ENCODE measurements at places on chromosomes 1 and 21.

DNA sequence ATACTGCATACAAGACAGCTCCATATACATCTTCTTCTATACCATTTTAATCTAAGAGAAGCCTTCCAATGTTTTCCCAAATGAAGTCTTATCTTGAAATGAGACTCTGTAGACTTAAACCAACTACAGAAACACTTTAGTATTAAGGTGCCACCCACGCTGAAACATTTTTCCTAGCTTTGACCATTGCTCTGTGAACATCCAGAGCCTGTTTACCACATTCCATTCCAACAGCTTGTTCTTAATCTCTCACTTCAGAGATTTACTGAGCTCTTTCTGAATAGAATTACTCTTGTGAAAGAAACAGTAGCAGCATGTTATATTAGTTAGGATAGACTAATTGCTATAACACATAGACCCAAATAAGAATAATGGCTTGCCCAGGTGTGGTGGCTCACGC, 19.6 kb upstream of the POGZ start:
- no peak for DNase-seq

DNA sequence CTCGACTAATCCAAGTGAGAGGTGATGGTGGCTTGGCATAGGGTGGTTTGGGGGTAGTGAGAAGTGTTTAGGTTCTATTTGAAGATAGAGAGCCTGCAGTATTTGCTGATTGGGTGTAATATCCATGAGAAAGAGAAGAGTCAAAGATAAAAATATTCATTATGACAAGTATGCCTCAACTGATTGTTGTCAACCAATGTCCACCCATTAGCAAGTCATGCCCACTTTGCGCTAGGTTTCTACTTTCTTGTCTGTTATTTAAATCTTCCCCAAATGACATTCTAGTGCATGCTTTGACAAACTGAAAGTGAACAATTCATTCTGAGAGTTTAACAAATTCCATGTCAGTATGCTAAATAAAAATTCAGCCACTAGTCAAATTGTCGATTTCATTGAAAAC, 3.8 kb upstream of the XCL1 start:
- DNase-seq, result no peak

- no peak for DNase-seq
Observed at GRCh38 chr1:47803815-47804501, 193.2 kb downstream of the TRABD2B start.

DNA sequence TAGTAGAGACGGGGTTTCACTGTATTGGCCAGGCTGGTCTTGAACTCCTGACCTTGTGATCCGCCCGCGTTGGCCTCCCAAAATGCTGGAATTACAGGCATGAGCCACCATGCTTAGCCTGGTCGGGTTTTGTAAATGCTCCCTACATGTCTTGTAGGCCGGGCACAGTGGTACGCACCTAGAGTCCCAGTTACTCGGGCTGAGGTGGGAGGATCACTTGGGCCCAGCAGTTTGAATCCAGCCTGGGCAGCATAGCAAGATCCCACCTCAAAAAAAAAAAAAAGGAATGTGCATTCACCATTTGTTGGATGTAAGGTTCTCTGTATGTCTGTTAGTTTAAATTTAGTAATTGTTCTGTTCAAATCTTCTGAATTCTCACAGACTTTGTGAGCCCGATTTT, 95.8 kb downstream of the ST3GAL3 start:
- no peak for DNase-seq

DNA sequence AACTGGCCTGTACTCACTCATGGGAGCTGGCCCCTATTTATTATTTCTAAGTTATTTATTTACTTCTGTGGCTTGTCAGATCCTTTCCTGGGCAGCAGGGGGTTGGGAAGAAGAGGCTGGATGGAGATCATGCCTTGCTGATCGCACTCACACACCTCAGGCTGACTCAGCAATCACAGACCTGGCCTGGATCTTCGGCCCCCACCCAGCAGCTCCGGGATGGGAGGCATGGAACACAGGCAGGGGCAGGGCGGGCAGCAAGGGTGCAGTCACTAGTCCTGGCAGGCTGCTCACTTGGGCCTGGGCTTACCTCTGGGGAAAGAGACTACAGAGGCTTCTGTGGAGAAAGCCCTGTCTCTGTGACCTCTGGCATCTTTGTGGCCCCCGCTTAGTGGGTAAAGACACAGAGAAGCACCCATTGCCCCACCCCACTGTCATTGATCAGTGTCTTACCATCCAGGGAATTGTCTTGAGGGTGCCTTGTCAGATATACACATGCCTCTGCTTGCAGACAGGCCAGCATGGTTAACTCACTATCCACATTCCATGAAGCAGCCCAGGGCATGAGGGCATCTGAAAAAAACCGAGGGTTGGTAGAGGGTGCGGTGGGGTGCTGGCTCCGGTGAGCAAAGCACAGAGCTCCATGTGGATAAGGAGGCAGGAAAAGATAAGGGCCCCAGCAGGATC, 3.7 kb downstream of the ARTN start:
- no peak for DNase-seq

DNA sequence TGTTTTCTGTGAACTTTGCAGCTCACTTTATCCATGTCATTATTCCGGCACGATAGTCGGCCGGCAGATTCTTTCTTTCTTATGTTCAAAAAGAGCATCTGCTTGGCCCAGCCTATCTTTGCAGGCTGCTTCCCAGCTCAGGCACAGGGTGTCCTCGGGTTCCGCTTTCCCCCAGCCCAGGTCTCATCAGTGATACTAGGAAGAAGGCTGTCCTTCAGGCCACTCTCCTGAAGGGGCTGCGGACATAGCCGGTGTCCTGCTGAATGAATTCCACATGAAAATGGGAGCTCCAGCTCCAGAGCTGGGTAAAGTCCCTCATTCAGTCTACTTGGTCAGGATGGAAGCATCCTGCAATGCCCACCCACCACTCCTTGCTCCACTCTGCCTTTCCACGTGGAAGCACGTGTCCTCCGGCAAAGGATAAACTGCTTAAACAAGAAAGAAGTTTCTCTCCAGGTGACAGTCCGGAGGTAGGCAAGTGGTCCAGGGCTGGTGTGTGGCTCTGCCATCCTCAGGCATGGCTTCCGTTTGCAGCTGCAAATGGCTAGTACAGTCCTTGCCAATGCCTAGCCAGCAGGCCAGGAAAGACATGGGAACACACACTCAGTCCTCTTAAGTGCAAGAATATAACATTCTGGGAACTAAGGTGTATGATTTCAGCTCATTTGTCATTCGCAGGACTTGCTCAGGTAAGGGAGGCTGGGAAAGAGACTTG, 161.0 kb downstream of the TRIM33 start:
- DNase-seq, result no peak

- DNase-seq, result no peak
Observed at GRCh38 chr1:236830560-236830959, 35.5 kb downstream of the MTR start.

DNA sequence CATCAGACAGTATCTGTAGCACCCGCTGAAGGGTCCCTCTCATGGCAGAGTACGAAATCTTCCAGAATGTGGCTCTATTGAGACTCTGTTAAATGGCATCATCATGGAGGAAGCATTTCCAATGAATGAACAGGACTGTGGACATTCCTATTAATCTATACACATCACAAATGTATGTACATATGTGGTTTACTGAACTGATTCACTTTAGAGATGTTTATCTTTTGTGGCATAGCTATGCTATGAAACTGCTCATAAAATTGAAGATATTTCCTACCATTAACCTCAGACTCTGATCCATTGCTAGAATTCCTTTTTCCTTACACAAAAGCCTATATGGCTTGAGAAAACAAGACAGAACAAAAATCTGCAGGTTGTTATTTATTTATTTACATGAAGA, 259.6 kb upstream of the RRP15 start:
- DNase-seq, result no peak

DNA sequence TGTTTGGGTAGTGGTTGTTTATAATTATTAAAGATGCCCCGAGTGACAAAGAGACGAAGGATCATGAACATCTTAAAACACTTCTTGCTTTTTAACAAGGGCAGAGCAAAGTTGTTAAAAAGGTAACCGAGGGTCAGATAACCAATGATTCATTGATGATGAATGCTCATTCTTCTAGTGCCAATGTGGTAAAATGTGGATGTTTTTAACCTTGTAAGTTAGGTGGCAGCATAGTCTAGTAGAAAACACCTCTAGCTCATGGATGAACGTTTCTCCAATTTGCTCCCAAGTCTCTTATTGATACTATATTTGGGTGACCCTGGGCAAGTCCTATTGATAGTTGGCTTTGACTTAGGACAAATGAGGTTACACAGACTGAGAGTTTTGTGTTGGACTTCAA, 167.9 kb downstream of the KIF26B start:
- DNase-seq, result no peak

- DNase-seq, result no peak
Observed at GRCh38 chr1:221166559-221167318, 287.5 kb downstream of the HLX start.

- no peak for DNase-seq
Observed at GRCh38 chr1:198775606-198776005, 136.8 kb downstream of the PTPRC start.

GRCh38 chr1:92087542-92087941, 7.4 kb downstream of the BTBD8 start:
- no peak for DNase-seq

GRCh38 chr1:156838972-156839371, 19.9 kb downstream of the INSRR start:
- peak; percentile 60 for DNase-seq

- peak; percentile 3 for DNase-seq
Observed at GRCh38 chr1:175824079-175824478, 80.7 kb upstream of the TNR start.

- DNase-seq, result no peak
Observed at GRCh38 chr1:203131548-203132200, 4.1 kb downstream of the ADORA1 start.

GRCh38 chr21:28548291-28548690, 444.4 kb downstream of the LTN1 start:
- no peak for DNase-seq

DNA sequence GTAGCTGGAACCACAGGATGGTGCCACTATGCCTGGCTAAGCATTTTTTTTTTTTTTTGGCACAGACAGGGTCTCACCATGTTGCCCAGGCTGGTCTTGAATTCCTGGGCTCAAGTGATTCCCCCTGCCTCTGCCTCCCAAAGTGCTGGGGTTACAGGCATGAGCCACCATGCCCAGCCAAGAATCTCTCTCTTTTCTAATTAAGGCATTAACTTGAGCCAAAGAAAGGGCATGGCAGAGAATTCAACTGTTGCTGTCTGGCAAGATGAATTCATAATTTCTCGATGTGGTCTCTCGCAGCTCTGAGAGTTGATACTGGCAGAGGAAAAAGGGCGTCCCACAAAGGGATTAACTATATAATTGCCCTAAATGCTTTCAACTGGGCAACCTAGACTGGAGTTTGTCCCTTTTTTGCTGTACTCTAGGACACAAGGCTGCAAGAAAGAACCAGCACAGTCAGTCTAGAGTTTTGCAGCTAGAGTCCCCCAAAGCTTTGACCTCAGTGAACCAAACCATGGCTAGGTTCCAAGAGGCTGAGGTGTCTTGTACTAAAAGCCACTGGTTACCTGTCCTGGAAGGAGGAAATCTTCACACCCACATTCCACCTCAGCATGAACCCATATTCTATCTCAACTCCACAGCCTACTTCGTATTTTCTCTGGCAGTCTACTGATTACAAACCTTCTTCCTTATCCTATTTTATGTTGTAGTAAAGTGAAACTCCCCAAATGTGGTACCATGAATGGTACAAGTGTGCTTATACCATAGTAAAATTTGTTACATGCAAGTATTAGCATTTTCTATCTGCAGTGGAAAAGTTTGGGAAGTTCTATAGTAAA, 51.2 kb downstream of the OPTC start:
- no peak for DNase-seq

DNA sequence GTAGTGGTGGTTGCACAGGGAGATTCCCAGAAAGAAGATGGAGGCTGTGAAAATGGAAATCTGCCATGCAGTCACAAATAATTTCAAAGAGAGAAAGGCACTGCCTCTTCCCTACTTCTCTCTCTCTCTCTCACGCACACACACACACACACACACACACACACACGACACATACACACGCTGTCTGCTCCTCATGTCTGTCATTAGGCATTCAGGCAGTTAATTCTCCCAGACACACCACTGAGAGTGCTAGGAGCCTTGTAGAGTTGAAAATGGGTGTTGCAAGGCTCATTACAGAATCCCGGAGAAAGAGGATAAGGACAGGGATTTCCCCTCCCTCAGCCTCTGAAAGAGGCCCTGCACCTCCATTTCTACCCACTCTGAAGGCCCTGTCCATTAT, 47.8 kb upstream of the LRRN2 start:
- no peak for DNase-seq

- no peak for DNase-seq
Observed at GRCh38 chr1:3042481-3042880, 21.2 kb downstream of the ACTRT2 start.

DNA sequence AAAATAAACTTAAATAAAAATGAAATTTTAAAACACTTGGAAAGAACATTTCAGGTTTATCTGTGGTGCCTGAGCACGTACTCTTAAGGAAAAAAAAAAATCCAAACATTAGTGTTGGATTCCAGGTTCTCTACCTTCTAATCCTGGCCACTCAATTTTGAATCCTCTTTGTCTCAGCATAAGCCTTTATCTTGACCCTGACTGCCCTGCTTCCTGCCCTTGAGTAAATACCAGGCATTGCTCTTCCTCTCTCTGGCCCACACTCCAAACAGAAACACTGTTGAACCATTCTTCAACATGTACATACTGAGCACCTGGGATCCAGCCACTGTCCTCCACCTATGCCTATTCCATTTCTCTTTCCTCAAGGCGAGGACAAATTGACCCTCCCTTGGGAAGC, 11.4 kb upstream of the VANGL1 start:
- no peak for DNase-seq

GRCh38 chr1:2174348-2175054, 20.1 kb downstream of the FAAP20 start:
- DNase-seq, result no peak

GRCh38 chr1:239212811-239213220, 173.6 kb upstream of the CHRM3 start:
- DNase-seq, result no peak

- no peak for DNase-seq
Observed at GRCh38 chr1:21903638-21904453, 33.3 kb downstream of the HSPG2 start.

DNA sequence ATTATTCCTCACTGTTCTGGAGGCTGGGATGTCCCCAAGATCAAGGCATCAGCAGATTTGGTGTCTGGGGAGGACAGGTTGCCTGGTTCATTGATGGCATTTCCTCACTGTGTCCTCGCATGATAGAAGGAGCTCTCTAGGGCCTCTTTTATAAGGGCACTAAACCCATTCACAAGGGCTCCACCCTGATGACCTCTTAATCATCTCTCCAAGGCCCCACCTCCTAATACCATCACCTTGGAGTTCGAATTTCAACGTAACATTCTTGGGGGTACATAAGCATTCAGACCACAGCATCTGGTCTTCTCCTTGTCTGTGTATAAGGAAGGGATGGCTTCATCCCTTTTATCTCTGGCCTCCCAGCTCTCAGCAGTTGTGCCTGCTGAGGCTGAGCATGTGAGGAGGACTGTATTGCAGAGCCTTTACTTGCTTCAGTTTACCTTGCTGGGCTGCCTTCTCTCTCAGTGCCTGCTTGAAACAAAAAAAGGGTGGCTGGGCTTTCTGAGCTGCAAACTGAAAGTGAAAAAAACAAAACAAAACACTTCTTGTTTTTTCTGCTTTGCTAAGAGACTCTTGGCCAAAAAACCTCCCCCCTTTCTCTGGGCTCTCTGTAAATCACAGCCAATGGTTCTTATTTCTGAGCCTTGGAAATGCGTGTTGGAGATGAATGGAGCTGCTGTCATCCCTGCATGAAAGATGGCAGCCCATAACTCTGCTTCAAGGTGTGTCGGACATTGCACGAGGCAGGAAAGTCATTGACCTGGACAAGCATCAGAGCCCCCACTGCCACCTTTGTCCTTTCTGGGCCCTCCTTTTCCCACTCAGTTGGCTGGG, 75.8 kb downstream of the RHOU start:
- DNase-seq, result no peak

All from activated T-cell treated with anti-CD3 and anti-CD28 coated beads, Interleukin-2, amount 50 U/mL, for 72 hours (primary cell).